Epithelial cell of proximal tubule (primary cell): ENCODE measurements at places on chromosomes 2 and 18.

DNA sequence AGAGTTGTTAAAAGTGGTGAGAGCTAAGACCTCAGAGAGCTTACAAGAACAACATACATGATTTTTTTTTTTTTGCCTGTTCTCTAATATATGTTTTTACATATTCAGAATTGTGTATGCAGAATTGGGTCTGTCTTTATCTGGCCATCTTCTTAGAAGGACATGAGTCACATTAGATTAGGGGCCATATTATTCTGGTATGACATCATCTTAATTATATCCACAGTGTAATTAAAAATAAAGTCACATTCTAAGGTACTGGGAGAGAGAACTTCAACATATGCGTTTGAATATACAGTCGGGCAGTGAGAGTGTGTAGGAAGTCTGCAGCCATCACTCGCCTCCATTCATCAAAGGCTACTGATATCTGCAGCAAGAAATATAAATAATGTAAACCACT, 88.3 kb downstream of the DSC3 start:
- no peak for DNase-seq

GRCh38 chr2:101509499-101510284, 34.8 kb upstream of the RFX8 start:
- no peak for DNase-seq

DNA sequence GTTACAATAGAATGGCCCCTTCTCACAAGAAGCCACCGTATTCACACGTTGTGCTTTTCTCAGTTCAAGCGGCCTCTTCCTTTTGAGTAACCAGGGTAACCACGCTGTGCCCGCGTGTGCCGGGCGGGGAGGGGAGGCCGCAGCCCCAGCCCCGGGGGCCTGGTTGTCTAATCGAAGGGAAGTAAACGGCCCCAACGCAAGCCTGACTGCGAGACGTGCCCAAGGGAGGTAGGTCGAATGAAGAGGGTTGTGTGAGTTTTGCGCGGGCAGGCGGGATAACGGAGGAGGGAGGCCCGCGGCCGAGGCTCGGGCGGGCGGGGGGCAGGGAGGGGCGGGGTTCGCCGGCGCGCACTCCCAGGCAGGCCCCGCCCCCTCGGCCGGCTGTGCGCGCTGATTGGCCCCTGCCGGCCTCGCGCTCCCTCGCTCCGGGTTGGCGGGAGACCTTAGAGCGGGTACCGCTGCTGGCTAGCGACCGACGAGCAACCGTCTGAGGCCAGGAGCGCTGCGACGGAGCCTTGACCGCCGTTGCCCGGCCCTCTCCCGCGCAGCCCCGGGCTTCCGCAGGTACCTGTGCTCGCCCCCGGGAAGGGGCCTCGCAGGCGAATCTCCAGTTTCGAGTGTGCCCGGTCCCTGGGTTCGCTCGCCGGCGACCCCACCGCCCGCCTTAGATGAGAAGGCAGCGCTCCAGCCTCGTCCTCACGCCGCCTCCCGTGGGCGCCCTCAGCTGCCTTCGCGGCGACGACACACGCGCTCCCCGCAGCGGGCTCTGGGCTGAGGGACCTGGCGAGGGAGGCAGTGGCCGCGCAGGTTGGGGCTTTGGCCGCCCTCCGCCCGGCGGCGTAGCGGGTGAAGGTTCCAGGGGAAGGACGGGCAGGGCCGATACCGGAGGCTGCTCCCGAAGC, at the start of gene SPDYA:
Gene SPDYA (plus strand): TSS at position 451 of the 902 bp plus-strand sequence. CDS start 5,181 bp downstream, outside the sequence.
- DNase-seq = peak; percentile 3

- no peak for DNase-seq
Observed at GRCh38 chr2:68027959-68028358, 34.8 kb downstream of the C1D start.

- DNase-seq = no peak
Observed at GRCh38 chr18:77178559-77178958, 46.0 kb upstream of the MBP start.

- DNase-seq = no peak
Observed at GRCh38 chr2:138928374-138929021, 148.3 kb upstream of the NXPH2 start.

GRCh38 chr2:100021791-100022340, 120.5 kb downstream of the AFF3 start:
- DNase-seq = no peak

- peak; percentile 59 for DNase-seq
Observed at GRCh38 chr2:234880551-234881211, 71.1 kb upstream of the SH3BP4 start.

- DNase-seq = no peak
Observed at GRCh38 chr2:234290671-234291070, 206.2 kb downstream of the ARL4C start.

- DNase-seq = no peak
Observed at GRCh38 chr2:124908411-124908810, 883.3 kb downstream of the CNTNAP5 start.

GRCh38 chr2:54209379-54209778, 46.6 kb downstream of the TSPYL6 start:
- DNase-seq = no peak

GRCh38 chr2:97714084-97714949, 941 bp downstream of the ZAP70 start:
- no peak for DNase-seq

DNA sequence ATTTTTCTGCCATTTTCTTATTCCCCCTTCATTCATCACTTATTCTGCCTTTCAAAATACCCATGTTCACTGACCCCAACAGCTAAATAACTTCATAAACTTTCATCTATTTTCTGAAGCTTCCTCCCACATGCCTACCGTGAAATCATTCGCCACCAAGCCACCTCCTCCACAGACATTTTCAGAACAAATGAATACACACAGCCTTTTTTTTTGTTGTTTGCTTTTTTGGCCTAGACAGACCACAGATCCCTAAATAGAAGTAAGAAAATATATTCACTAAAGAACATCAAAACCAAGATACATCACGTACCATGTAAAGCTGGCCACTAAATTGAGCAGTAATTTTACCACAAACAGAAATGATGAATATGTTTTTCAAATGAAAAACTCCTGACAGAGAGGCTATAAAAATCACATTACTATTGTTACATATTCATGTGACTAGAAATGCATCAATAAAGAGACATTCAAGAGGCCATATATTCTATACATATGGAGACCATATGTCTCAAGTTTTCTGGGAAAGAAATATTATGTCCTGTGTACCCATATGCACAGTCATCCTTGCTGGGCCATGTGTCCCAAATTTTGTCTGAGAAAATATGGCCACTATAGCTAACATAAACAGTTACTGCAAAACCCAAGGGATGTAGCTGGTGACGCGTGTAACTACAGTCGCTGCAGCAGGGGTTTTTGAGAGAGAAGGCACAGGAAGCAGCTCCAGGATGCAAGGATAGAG, 200.3 kb downstream of the FBXO15 start:
- DNase-seq = no peak

DNA sequence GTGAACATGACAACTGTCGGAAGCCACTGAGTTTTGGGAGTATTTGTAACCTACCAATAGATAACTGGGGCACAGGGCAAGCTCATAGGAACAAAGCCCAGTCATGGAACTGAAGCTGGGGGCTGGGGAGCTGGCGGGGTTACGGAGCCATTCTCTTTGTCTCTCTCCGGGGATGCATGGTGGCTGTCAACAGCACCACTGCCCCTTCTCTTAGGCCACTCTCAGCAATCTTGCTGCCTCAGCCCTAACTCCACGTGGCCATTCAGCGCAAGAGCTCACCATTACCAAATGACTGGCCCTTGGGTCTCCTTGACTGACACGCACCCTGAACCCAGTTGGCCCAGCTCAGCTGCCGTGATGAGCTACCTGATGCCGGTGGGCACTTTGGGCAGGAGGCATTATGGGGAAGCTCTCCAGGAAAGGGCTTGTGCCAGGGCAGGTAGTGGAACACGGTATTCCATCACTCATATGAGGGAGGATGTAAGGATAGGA, 33.6 kb upstream of the ODC1 start:
- no peak for DNase-seq

GRCh38 chr2:223868005-223868404, 30.6 kb upstream of the AP1S3 start:
- DNase-seq = no peak

- no peak for DNase-seq
Observed at GRCh38 chr2:64525317-64525613, 1.1 kb downstream of the AFTPH start.

- no peak for DNase-seq
Observed at GRCh38 chr2:28658369-28658768, 93.3 kb upstream of the PPP1CB start.

DNA sequence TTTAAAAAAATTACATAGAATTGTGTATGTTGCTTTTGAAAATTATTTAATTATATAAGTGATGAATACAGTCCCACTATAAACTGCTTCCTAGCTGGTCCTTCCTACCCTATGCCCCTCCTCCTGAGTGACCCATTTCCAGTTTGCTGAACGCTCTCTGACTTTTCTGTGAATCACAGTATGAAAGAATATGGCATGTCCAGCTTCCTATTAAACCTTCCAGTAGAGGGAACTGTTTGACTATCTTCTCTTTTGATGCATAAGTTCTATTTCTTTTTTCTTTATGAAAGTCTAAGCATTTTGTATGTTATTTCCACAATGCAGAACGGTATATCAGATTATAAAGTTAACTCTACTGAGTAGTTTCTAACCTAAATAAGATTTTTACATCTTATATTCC, 41.3 kb downstream of the PSMG2 start:
- DNase-seq = peak; percentile 32

- no peak for DNase-seq
Observed at GRCh38 chr2:107027205-107027604, 141.2 kb upstream of the ST6GAL2 start.

- no peak for DNase-seq
Observed at GRCh38 chr18:9996094-9996493, 82.3 kb downstream of the VAPA start.

- no peak for DNase-seq
Observed at GRCh38 chr2:120509991-120510735, 164.2 kb downstream of the INHBB start.

DNA sequence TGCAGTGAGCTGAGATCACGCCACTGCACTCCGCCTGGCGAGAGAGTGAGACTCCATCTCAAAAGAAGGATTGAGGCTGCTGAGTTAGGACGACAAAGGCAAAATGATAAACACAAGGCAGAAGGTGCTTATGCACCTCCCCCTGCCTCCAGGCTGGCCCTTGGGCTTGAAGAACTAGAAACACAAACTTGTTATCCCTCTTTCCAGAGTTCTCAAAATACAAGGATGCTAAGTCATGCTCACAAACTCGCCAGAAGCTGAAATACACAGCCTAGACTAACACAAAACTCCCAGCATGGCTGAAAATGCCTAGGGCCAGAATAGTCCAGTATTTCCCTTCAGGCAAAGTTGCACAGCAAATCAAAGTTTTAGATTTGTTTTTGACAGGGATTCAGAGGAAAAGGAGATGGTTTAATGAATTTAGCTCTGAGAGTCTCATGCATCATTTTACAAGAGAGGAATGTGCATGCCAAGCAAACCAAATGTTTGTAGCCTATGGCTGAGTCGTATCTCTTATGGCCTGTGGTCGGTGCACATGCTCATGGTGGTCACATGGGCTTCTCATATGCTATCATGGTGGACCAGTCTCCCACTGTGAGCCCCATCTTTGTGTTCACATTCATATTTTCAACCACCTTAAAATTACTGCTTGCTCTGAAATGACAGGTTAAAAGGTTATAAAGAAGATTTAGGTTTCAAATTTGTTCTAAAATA, 16.2 kb upstream of the MREG start:
- DNase-seq = no peak

GRCh38 chr2:75464348-75464946, 96.3 kb downstream of the EVA1A start:
- no peak for DNase-seq

GRCh38 chr2:109269706-109270504, 140.9 kb downstream of the SH3RF3 start:
- no peak for DNase-seq

DNA sequence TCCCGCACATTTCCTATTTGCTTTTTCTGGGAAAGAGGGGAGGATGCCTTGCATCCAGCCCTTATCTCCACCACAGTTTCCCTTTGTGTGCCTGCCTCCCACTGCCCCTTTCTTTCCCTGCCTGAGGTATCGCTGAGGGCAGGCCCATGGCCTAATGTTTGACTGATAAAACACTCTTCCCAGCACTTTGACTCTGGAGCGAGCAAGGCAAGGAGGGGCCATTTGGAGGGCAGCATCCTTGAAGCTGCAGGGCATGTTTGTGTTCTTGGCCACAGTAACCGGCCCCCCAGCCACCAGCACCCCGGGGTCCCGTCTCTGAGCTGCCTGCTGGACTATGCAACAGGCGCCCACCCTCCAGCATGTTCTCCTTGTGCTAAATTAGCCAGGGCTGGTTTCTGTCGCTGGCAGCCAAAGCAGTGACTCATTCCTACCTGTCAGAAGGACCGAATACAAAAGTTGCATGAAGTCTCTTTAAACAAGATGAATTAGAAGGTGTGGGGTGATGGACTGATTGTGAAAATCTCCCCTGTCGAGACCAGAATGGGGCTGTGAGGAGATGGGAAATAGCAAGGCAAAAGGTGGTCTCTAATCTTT, 50.7 kb downstream of the BCL2L11 start:
- DNase-seq = no peak

DNA sequence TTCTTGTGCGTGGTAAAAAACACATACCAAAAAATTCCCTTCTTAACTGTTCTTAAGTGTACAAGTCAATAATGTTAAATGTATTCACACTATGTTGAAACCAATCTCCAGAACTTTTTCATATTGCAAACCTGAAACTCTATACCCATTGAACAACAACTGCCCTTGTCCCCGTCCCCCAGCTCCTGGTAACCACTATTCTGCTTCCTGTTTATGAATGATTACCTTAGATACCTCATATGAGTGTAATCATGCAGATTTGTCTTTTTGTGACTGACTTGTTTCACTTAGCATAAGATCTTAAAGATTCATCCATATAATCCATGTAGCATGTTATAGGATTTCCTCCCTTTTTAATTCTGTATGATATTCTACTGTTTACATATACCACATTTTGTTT, 59.9 kb downstream of the NAT8 start:
- DNase-seq = no peak
